Progenitor cell of endocrine pancreas (in vitro differentiated cells): ENCODE measurements at places on chromosomes 6 and 20. TPM values are rescaled to one million over a fixed set of nuclear protein-coding genes. Genes with fewer than 3 reads are reported as not detected.

- no peak for DNase-seq
These were observed 79.4 kb downstream of the GFOD1 start for GRCh38 chr6:13407709-13408695.

DNA sequence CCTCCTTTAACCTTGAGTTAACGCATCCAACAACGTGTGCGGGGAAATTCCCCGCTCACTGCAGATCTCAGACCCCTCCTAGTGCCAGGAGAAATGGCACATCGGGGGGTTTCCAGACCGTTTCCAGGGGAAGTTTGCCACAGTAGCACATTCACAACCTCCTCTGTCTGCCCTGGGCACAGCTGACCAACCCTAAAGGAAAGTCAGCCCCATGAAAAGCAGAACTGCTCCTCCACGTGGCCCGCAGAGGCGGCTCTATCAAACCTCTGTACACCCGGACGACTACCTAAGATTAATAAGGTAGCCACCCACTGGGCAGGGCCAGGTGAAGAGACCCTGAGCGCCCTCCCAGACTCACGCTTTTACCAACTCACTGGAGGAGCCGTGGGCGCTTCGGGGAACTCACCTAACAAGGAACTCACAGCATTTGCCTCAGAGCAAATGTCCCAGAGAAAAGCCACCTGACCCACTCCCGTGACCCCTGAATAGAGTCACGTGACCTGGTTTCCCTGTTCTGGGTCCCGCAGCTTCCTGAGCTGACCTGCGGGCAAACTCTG, 93.1 kb downstream of the PRND start:
- DNase-seq: no peak

Gene PRRC2A
- 272 and 273 TPM in 2 replicates for total RNA-seq

- DNase-seq: peak; percentile 62
These were observed 192.0 kb downstream of the PREX1 start for GRCh38 chr20:48635791-48636267.

- no peak for DNase-seq
These were observed 20.8 kb downstream of the TMEM14A start for GRCh38 chr6:52691718-52692117.

DNA sequence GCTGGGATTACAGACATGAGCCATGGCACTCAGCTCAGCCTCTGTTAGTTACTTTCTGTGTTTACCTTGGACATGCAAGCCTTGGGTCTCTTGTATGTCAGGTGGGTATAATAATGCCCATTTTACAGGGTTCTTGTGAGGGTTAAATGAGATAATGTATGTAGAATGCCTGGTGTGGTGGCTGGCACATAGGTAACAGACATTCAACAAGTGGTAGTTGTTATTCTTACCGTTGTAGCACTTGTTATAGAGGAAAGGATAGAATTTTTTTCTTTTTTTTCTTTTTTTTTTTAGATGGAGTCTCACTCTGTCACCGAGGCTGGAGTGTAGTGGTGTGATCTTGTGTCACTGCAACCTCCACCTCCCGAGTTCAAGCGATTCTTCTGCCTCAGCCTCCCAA, 8.0 kb upstream of the KIF13A start:
- no peak for DNase-seq
